T-helper 22 cell (primary cell): ENCODE measurements at places on chromosomes 6 and 20.

- DNase-seq = no peak
Observed at GRCh38 chr6:111358454-111358853, 124.6 kb downstream of the REV3L start.

DNA sequence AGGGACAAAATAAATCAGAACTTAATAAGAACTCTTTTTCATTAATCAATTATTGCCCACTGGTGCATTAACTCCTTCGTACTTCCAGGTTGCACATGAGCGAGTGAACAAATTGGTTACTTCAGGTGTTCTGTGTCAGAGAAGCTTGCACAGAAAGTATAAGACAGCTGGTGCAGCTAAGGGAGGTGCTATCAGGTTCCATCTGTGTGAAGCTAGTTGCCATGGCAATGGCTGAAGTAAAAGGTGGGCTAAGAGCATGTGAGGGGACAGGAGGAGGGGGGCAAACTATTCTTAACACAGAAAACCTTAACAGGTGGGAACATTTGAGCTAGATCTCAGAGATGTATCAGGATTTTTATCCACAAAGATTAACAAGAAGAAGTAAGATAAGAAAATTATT is 81.6 kb downstream of the MANEA start:
- no peak for DNase-seq

DNA sequence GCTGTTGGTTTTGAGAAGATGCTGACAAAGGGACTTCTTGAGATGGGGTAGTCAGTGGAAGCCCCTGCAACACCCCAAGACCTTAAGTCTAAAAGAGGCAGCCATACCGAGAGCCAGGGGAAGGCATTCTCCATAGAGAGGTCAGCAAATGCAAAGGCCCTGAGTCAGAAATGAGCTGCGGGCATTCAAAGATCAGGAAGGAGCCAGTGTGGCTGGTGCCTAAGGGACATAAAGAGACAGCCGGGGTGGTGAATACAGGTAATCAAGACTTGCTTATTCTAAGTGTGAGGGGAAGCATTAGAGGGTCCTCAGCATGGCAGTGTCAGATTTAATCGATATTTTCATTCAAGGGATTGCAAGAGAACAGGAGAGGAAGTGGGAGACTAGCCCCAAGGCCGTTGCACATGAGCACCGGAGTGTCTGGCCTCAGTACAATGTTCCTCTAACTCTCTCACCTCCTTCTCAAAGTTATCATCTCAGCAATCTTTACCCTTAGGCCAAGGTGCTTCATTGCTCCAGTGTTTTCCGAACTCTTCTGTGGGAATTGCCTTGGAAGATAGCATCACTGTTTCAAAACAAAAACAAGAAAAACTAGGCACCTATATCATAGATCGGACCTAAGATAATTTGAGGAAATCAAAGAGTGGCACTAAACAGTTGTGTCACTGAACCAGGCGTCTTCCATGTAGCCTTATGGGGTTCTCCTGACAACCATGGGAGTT is 173.2 kb downstream of the DOK5 start:
- no peak for DNase-seq

DNA sequence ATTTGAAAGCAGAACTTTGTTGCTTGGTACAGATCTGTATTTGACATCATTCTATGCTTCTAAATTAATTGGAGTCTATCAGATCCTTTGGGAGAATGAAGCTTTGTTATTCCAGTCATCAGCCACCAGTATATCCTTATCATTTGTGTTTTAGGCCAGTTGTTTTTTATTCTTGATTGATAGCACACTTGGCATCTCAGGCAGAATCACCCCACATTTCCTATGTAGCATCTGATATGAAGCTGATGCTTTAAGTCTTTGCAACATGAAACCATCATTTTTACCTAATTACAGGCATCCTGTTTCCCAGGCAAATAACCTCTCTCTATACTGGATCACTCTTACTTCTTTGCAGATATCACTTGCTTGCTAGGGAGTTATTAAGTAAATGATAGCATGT is 20.7 kb upstream of the RNGTT start:
- no peak for DNase-seq

DNA sequence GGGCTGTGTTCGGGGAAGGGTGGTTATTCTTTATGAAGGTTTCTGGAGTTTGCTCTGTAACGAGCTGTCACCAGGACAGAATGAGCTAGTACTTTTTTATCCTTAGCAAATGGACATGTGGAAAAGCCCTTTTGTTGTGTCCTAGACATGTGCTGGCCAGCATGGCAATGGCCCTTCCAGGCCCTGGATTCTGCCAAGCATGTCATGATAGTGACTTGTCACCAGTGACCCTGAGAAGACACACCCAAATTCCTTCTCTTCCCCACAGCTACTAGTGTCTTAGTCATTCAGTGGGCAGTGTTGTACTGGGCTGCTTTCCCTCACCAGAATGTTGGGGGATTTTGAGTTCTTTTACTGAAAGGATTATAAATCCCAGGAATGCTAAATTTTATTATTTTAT is 74.0 kb upstream of the XRN2 start:
- DNase-seq = no peak

GRCh38 chr6:48084201-48084600 is 26.8 kb downstream of the PTCHD4 start:
- DNase-seq = no peak

DNA sequence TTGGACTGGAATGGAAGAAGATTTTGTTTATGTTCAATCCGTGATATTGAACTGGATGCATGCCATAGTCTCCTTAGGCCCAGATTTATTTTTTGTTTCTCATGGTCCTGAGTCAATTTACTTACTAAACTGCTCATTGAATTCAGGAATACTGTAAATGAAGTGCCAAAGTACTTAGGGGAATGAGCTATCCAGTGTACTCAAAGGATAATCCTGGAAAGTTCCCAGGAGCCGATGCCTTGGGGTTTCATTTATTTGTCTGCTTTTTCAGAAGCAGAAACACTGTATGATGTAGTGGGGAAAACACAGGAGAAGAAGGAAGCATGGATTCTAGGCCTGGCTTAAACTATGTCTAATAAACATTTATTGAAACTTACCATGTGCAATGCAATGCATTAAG is 56.1 kb upstream of the THEMIS start:
- no peak for DNase-seq

DNA sequence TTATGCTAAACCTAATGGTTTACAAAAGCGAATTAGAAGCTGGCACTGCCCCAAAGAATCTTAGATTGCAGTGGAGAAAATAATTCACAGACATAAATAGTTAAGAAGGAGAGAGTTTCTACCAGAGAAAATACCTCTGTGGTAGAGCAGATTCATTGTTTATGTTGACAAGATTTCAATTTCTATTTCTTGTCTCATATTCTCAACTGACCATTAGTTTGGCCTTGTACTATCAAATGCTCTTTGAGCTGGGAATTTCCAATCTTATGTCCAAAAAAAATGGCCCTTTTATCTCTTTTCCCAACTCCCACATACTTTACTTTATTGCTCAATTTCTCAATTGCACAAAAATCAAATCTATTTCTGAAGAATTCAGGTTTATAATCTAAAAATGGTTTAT is 804.1 kb upstream of the CITED2 start:
- DNase-seq = no peak

GRCh38 chr6:132515386-132515785 is 2.5 kb upstream of the STX7 start:
- no peak for DNase-seq

- no peak for DNase-seq
Observed at GRCh38 chr6:161584621-161585340, 310.9 kb upstream of the AGPAT4 start.

DNA sequence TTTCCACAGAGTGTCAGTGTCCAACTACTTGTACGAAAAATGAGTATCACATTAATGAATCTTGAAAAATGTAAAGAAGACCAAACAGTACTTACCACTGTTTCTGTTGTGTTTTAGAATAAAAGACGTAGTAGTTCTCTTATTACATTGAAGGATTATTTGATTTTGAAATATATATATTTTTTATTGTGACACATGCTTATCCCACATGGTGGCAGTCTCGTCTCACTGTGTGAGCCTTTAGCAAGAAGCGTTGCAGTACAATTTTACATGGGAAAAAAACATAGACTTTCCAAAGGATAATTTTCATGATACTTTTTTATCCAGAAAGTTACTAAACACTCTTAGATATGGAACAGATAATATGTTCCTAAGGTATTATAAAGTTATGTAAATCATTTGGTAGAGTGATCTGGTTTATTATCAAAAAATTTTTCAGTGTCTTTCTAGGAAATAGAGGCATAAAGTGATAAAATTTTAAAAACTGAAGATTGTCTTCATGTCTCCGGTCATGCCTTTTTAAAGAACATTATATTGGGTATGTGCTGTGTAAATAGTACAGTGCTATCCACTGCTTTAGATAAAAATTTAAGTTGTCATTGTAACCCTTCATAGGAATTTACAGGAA is 117.5 kb upstream of the SAMD5 start:
- DNase-seq = no peak

DNA sequence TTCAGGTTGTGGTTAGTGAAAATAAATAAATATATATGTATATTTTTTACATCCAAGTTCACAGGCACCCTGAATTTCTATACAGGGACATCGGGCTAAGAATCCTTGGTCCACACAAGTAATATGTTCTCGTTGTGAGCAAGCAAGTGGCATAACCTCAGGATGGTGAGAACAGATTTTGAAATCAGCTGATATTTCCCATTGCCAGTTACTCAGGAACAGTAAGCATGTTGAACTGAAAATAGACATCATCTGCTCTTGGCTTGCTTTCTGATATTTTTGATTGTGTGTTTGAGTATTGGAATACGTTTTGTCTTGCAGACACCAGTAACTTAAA is 87.7 kb downstream of the TRMT6 start:
- DNase-seq = no peak

DNA sequence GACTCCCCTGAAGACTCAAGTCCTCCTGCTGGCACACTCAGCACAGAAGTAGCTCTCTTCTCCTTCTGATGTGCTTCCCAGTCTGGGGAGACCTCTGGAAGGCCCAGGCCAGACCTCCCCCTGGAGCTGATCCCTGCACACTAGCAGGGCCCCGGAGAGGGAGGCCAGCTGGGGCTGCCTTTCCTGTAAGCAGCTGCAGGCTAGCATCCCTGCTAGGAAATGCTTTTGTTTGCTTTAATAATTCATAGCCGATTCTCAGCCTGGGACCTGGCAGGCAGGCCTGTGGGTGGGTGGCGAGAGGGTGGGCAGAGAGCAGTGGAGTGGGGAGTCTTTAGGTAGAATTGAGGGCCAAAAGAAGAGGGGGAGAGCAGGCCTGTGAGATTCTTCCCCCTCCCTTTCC is 5.2 kb downstream of the EBF4 start:
- DNase-seq = no peak

DNA sequence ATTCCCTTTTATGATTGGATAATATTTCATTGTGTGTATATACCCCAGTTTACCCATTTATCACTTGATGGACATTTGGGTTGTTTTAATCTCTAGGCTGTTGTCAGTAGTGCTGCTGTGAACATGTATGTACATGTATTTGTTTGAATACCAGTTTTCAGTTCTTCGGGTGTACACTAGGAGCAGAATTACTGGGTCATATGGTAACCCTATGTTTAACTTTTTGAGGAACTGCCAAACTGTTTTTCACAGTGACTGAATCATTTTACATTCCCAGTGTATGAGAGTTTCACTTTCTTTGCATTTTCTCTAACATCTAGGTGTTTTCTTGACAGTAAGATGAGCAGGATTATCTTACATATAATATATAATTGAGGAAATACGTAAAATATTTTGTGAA is 44.7 kb upstream of the ADIG start:
- DNase-seq = no peak

- no peak for DNase-seq
Observed at GRCh38 chr6:155384321-155384952, 70.2 kb upstream of the TFB1M start.

DNA sequence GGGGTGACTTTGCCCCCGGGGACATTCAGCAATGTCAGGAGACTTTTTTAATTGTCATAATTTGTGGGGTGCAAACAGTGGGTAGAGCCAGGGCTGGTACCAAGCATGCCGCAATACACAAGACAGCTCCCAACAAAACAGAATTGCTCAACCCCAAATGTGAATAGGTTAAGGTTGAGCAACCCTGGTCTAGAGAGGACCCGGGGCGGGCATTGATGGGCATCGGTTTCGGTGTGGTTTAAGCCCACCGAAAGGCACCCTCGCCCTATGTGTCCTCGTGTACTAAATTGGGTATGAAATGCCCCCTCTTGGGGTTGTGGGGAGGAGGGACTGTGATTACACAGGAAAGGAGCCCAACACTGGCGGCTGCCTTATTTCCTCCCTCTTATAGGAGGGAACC is 36.0 kb downstream of the KIAA1755 start:
- no peak for DNase-seq

GRCh38 chr20:4141291-4142240 is 126.2 kb upstream of the RNF24 start:
- no peak for DNase-seq

GRCh38 chr6:91240878-91241603 is 654.2 kb upstream of the MAP3K7 start:
- no peak for DNase-seq

DNA sequence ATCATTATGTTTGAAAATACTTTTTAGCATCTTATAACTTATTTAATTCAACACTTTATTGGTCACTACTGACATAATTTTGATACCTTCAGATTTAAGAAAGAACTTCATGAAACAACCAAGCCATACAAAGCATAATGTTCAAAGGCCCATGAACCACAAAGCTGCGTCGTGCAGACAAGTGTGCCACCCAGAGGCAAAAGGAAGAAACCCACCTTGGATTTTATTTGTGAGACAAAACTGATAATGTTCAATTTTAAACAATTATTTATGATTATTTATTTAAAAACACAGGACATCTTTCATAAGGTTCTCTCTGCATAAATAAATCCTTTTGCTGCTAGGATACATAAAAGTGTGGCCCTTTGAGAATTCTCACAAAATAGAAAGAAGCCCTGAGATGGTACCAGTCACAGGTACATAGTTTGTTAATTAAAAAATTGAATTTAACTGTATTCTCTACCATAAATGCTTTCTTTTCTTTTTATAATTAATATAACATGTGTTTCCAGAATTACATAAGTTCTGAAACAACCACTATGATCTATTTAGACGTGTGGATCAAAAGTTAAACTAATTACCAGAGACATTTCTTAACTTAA is 143.7 kb downstream of the RALGAPA2 start:
- no peak for DNase-seq

DNA sequence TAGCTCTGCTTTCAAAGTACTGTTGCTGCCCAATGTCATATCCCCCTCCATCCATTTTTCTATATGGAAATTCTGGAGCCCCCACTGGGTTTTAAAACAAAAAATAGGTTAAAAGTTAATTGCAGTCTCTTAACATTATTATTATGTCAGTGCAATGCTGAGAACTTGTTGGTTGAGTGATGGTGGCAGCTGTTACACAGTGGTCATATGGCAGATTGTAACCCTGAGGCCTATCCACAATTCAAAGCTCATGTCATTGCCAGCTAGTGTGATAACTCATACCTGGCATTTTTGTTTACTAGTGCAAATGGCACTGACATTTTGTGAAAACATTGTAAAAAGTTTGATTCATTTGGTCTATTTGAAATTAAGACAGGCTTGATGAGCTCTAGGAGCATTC is 305.7 kb upstream of the FLRT3 start:
- no peak for DNase-seq
